Activated CD4-positive, alpha-beta T cell treated with anti-CD3 and anti-CD28 coated beads for 1 hour (primary cell): ENCODE measurements at places on chromosomes 6 and 20.

GRCh38 chr6:103783329-103783728 lies 1076.4 kb downstream of the HACE1 start:
- no peak for DNase-seq

- DNase-seq, result no peak
Observed at GRCh38 chr6:137787016-137787415, 80.0 kb upstream of the TNFAIP3 start.

DNA sequence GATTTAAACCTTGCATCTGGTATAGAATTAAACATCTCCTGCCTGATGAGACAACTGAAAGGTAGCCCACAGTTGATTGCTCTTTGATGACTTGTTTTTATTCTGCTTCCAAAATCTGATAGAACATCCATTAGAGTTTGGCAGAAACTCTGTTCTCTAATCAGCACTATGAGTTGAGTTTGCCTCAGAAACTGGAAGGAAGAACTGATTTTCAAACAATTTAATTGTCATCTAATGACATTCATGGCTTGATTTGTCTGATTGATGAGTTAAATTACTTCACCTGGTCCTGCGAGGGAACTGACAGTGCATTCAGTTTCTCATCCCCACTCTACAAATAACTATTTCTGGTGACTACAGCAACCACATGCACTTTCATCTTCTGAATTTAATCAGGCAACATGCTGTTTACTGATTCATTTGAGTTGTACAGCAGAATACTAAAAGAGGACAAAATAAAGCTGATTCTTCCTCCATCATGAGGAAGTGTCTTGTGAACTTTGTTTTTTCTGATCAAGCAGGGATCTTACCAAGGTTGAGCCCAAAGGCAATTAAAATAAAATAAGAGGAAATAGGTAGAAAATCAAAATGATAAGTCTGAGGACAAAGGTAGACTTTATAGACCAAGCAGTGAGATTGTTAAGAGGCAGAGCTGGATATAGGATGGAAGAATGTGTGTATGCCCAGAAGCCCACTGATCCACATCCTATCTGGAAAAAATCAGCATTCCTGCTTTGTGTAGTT lies 15.7 kb upstream of the MRAP2 start:
- no peak for DNase-seq

GRCh38 chr6:55286824-55287223 lies 40.4 kb upstream of the GFRAL start:
- DNase-seq, result no peak

GRCh38 chr6:125018136-125018535 lies 55.9 kb downstream of the RNF217 start:
- DNase-seq, result no peak

GRCh38 chr6:13702809-13703302 lies 8.8 kb downstream of the RANBP9 start:
- no peak for DNase-seq

DNA sequence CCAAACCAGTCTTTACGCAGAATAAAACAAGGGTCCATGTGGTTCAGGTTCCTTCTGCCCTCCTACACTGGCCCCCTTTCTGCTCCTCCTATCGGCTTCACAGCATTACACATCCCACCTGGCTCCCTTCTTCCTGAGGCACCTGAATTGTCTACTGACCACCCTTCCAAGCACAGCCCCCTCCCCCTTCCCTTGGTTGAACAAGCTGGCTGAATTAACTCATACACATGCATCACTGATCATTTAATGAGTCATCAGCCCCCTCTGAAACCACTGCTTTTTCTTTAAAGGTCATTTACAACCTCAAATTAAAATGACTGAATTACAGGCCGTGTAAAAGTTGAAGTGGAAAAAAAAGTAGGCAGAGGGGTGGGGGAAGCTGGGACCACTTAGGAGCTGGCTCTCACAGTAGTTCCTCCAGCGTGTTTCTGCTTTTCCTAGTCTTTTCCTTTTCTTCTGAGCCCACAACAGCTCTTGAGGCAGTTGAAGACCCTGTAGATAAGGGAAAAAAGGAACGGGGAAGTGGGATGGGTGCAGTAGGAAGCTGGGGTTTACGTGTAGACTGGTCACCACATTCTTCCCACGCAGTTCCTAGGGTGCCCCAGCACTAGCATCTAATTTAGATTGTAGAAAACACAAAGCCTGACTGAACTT lies 67.6 kb downstream of the FYN start:
- DNase-seq, result no peak

DNA sequence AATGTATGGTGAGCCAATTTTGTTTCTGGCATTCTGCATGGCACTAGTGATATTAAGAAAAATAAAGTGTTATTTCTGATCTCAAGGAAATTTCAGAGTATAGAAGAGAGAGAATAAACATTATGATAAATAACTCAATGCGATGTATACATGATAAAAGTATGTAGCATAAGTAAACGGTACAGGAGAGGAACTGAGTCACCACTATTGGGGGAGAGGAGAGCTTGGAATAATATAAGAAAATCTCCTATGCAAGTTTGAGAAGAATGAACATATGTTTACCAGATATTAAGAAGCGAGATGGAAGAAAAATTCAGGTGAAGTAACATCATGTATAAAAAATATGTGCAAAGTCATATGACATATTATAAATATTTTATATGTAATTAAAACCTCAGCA lies 1230.3 kb upstream of the CITED2 start:
- no peak for DNase-seq

DNA sequence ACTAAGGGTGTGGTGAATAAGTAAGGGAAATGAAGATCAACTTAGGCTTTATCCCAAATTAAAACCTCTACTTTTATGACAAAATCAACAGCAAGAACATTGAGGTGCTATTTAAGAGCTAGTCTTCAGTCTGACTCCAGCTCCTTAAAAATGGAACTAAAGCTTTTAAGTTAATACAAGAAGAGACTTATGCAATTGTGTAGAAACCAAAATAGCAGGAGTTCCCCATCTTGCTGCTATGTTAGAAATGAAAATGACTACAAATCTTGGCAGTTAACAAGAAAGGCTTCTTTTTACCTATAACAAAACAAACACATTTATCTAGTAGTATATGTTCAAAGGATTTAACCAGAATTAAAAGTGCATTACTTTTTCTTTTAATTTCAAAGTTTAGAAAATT lies 25.7 kb downstream of the HMGN3 start:
- no peak for DNase-seq

GRCh38 chr6:99013145-99013544 lies 65.4 kb upstream of the FBXL4 start:
- DNase-seq, result no peak

DNA sequence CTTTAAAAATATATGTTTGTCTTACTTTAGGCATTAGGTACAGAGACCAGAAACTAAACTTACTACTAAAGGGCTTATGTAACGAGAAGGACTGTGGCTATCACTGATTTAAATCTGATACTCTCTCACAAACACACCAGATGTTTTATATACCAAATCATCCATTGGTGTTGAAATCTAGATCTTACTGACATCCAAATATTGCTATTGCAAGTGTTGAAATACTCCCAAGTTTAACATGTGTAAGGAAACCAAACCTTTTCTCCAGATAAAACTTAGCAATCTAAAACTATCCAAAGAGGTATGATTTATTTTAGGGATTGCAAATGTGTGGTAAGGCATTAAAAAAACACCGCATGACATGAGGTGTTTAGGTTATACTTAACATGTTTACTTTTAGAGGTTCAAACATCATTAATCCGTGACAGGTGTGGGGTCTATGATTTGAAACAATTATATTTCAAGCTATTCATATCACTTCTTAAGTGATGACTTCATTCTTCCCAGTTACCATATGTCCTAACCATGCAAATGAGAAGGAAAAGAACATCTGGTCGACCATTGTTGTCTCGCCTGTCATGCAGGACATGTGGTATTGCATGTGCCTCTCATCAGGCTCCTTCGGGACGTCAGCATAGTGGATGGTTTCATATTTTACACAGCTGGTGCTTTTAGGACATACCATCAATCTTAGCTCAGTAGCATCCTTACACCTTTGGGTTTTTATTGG lies 168.3 kb upstream of the SPACA1 start:
- DNase-seq, result no peak

GRCh38 chr20:53045941-53046340 lies 73.8 kb downstream of the TSHZ2 start:
- no peak for DNase-seq

DNA sequence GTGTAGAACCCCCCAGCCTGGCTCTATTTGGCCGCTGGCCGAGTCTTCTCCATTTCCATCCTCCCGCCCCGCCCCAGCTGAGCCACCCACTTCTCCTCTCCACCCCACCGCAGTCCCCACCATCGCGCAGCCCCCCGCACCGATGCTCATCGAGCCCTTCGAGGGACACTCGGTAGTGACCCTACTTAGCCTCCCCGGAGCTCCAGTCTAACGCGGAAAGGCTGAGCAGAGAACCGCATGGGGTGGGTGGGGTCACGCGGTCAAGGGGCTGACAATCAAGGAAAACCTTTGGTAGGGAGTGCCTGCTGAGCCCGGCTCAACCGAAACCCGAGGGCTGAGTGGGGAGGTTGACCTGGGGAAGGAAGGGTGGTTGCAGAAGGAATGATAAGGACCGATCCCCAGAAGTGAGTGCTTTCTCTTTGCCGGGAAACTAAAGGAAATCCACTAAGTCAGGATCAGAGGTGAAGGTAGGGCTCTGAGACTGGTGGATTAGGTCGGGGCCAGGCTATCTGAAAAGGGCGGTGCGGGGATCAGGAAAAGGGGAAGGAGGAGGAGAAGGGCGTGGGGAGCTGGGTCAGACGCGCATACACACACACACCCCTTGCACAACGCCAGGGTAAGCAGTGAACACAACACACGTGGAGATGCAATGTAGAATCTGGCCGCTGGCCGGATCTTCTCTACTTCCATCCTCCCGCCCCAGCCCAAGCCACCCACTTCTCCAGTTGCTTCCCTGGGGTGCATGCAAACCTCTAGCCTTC lies 49.8 kb downstream of the CPXM1 start:
- no peak for DNase-seq

DNA sequence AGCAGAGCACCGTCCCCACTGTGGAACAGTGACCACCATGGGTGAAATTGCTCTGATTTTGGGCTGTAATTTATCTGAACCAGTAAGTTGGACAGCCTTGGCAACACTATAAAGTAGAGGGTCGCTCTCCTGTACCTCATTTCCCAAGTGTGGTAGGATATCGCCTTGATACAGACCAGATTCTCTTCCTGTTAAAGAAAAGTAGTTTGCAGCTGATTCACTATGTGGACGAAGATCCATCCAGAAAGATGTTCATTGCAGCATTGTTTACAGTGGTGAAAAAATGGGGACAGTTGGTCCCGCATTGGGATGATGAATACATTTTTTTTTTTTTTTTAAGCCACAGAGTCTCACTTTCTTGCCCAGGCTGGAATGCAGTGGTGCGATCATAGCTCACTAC lies 74.3 kb downstream of the SLX4IP start:
- no peak for DNase-seq

- DNase-seq, result no peak
Observed at GRCh38 chr20:8645326-8645725, 423.6 kb upstream of the PLCB4 start.

DNA sequence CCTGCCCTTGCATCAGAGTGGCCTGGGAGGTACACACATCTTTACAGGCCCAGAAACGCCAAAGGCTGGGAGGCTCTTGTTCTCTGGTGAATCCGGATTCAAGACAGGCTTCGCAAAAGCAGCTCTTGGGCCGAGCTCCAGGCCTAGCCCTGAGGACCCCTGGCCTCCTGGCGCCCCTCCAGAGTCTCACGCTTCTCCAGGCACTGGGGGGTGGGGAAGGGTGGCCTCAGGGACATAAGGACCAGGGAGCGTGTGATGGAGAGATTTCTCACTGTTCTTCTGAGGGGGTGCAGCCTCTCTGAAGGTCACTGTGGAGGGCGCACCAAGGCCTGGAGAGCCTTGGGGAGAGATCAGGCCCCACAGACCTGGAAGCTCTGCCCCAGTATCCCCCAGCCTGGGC lies 349.2 kb downstream of the ZFAND3 start:
- DNase-seq, result no peak

DNA sequence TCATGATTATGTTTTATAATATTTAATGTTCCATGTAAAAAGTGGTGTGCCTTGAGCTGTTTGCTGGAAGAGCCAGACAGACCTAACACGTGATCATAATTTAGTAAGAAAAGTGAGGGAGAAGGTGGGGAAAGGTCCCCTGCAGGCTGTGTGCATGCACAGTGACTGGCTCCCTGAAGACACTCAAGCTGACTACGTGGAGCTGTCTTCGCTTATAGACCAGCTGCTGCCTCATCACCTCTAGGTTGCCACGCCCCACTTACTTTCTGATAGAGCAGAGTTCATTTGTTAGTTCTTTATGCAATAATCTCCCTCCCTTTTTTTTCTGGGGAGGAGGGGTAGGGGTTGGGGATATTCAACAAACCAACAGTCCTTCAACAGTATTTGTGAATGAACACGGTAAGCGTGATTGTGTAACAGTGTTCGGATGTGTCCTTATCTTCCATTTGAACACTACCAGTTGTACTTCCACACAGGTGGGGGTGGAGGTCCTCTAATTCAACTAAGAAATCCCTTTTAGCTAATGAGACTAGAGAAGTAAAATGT lies 157.3 kb downstream of the BACH2 start:
- no peak for DNase-seq

- DNase-seq, result peak; percentile 16
Observed at GRCh38 chr6:161273274-161273751, 548 bp downstream of the AGPAT4 start.

DNA sequence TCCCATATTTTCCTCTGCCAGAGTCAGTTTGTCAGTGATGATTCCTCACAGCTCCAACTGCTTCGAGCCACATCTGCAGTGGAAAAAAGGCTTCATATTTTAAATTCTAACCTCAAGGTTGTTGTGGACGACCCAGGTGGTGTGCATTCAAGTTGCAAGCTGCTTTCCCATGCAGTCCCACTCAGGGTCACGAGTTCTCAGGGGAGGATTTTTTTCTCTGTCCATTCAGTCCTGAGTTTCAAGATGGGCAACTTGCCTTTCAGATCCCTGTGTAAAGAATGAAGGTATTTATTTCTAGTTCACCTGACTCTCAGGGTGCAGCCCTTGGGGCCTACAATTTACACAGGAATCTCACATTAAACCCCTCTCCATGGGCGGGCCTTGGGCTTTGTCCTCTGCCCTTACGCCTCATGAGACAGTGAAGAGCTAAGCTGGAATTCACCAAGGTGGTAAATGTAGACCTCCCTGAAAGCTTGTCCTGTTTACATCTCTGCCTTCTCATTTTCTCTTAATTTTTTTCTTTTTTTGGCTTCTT lies 65.9 kb downstream of the TPD52L1 start:
- DNase-seq, result no peak

DNA sequence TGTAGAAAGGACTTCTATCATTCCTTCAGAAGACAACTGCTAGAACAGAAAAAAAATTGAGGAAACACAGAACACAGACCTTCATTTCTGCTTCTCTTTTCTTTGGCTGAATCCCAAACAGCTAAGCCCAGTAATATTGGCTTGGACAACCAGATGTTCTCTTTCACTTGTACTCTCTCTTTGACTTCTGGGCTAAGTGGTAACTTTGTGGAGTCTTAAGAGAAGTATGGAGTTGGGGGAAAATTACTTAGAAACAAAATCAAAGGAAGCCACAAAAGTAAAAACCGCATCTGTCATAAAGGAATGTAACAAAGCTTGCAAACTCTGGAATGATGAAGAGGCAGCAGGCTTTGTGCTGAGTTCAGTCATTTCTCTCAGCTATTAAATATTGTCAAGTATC lies 587.5 kb downstream of the CBLN4 start:
- DNase-seq, result no peak

GRCh38 chr6:135014353-135014832 lies 40.2 kb downstream of the HBS1L start:
- no peak for DNase-seq

GRCh38 chr6:167093406-167093921 lies 29.4 kb upstream of the CCR6 start:
- DNase-seq, result no peak
